ENCODE measurements at places on chromosomes 13 and 19. TPM values are rescaled to one million over a fixed set of nuclear protein-coding genes. Genes with fewer than 3 reads are reported as not detected.

STOML3 gene
- not detected for total RNA-seq

VSIG10L gene
- total RNA-seq: not detected

CGB2 gene
- total RNA-seq: not detected

IL12RB1 gene
- 25.0 TPM for total RNA-seq

FAM83E gene
- total RNA-seq: 3.7 TPM

CCDC194 gene
- total RNA-seq: 0.47 TPM

ZNF790 gene
- 3.7 TPM for total RNA-seq

PAN3 gene
- 46.0 TPM for total RNA-seq

KLHL1 gene
- not detected for total RNA-seq

HIPK4 gene
- not detected for total RNA-seq

METTL21C gene
- not detected for total RNA-seq

ICAM4 gene
- 1.9 TPM for total RNA-seq

VSTM2B gene
- not detected for total RNA-seq

RNF17 gene
- not detected for total RNA-seq

ZGLP1 gene
- 6.2 TPM for total RNA-seq

PGLYRP2 gene
- 0.21 TPM for total RNA-seq

TNNI3 gene
- not detected for total RNA-seq

KRTDAP gene
- total RNA-seq: not detected

LILRA5 gene
- total RNA-seq: 0.32 TPM

RNF113B gene
- total RNA-seq: not detected

PTH2 gene
- total RNA-seq: not detected

FARP1 gene
- total RNA-seq: 1.1 TPM

C5AR1 gene
- total RNA-seq: 4.9 TPM

FCHO1 gene
- total RNA-seq: 87.7 TPM

MIPEP gene
- total RNA-seq: 9.5 TPM

ZNF99 gene
- total RNA-seq: not detected

TBXA2R gene
- total RNA-seq: 0.76 TPM

AMER2 gene
- not detected for total RNA-seq

KLK12 gene
- total RNA-seq: not detected

ZNF324B gene
- 11.8 TPM for total RNA-seq

GNG8 gene
- 12.3 TPM for total RNA-seq

CYSLTR2 gene
- 3.5 TPM for total RNA-seq

SOHLH2 gene
- total RNA-seq: not detected

JSRP1 gene
- total RNA-seq: not detected
